HTR-8/SVneo (cell line): ENCODE measurements at places on chromosomes 16 and 17.
A peak's percentile ranks its signal among the peaks of the same experiment; 100 is the strongest.

DNA sequence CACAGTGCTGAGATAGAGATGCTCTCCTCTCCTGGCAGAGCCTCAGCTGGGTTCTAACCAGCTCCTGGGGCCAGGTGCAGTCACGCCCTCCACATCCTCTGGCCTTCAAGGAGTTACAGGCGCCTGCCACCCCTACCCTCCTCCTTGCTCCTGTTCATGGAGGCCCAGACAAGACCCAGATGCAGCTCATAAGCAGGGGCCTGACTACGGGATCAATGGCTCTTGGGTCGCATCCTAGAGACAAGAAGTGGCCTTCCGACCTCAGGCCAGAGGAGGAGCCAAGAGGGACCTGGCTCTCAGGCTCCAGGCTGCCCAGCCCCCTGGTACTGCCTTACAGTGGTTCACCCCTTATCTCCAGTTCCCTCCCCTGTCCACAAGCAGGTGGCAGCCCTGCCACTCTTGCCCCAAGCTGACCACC lies 23.0 kb downstream of the ARHGAP27 start:
- DNase-seq = no peak

DNA sequence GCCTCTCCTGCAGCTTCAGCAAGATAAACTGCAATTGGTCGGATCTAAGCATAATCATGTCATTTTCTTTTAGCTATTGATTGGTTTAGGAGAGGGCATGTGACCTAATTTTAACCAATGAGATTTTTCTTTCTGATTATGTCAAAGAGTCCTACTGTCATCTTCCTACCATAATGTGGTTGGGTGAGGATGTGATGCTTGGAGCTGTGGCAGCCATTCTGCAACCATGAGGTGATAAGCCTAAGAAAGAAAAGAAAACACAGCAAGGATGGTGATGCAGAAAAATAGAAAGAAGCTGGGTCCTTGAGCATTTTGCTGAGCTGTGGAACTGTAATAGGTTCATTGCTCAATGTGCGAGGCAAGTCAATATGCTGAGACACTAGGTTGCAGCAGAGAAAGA lies 121.7 kb upstream of the CRHR1 start:
- no peak for DNase-seq

- no peak for DNase-seq
These were observed 5.3 kb upstream of the MAPK7 start for GRCh38 chr17:19372866-19373504.

DNA sequence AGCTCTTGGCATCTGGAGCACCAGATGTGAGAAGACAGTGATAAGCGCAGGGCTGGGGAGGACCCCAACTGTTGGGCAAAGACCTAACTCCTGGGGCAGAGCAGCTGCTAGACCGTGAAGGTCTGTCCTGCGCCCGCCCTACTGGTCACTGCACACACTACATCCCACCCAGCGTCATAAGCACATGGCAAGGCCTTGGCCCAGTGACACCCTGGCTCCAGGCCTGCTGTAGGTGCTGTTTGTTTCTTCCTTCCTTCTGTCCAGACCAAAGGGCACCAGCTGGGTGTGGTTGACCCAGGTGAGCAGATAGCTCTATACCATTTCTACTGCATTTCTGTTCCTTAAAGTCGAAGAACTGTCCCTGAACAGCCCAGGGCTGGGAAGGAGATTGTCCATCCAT lies 6.4 kb downstream of the TRPV3 start:
- no peak for DNase-seq

- DNase-seq = peak; percentile 51
These were observed 1.7 kb downstream of the MYOCD start for GRCh38 chr17:12667299-12667958.

DNA sequence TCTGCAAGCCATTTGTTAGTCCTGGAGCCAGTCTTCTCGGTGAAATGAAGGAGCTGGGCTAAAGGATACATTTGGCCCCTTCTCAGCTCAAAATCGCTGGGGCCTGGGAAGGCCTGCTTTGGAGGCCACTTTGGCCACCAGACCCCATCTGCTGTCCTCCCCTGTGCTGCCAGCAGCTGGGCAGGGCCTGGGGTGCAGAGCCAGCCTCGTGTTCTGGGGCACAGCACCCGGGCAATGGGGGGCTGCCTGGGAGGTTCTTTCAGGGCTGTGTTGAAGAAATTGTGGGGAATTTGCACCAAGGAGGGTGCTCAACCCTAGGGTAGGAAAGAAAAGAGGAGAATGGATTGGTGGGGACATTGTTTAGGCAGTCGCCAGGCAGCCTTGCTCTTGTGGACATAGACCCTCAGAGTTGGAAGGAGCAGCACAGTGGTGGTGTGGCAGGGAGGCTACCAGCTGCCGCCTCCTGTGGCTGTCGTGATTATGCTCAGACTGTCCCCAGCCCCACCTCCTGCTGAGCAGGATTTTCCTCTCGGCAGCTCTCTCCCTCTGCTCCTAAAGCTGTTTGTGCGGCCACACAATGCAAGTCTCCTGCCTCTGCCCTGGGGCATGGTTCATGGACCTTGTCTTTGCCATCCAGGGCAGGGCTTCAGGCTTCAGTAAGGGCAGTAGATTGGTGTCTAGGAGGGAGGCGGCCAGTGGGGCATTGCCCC lies 174.8 kb downstream of the NTN1 start:
- DNase-seq = no peak

DNA sequence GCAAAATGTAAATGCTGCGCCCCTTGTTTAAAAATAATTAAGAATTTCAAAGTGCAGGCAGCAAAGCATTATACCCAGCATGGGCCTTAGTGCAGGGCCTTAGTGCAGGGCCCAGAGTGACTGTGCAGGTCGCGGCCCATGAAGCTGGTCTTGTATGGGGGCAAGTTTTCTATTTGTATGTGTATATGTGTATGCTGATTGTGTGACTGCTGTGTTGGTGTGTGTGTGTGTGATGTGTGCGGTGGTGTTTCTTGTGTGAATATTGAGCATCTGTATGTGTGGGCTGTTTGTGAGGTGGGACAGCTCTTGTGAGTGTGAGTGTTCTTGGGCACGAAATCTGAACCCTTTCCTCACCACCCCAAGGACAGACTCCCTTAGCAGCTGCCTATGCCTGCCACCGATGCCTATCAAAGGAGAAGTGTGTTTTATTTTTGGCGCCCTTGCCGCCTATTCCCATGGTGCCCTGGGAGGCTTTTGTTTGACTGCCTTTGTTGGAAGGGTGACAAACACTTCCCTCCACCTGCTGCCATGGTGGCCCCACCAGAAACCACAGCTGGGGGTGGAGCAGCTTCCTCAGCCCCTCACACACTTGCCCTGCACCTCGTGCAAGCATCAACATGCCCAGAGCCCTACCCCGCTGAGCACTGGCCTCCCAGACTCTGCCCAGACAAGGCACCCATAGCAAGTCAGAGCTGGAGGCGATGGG lies 18.0 kb downstream of the CCR7 start:
- no peak for DNase-seq

DNA sequence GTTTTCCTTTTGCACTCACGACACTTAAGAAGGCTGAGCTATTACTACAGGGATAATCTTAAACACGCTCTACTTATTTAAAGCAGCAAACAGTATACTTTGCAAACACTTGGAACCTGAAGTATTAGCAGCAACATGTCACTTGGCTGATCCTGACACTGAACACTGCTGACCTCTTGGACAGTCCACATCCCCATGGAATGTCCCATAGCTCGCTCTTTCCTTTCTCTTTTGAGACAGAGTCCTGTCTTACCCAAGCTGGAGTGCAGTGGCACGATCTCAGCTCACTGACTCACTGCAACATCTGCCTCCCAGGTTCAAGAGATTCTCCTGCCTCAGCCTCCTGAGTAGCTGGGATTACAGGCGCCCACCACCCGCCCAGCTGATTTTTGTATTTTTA lies 26.4 kb downstream of the SMYD4 start:
- no peak for DNase-seq
